ENCODE measurements at places on chromosomes 11 and 22.

- no peak for DNase-seq
Observed at GRCh38 chr11:2537896-2538724, 93.3 kb downstream of the KCNQ1 start.

DNA sequence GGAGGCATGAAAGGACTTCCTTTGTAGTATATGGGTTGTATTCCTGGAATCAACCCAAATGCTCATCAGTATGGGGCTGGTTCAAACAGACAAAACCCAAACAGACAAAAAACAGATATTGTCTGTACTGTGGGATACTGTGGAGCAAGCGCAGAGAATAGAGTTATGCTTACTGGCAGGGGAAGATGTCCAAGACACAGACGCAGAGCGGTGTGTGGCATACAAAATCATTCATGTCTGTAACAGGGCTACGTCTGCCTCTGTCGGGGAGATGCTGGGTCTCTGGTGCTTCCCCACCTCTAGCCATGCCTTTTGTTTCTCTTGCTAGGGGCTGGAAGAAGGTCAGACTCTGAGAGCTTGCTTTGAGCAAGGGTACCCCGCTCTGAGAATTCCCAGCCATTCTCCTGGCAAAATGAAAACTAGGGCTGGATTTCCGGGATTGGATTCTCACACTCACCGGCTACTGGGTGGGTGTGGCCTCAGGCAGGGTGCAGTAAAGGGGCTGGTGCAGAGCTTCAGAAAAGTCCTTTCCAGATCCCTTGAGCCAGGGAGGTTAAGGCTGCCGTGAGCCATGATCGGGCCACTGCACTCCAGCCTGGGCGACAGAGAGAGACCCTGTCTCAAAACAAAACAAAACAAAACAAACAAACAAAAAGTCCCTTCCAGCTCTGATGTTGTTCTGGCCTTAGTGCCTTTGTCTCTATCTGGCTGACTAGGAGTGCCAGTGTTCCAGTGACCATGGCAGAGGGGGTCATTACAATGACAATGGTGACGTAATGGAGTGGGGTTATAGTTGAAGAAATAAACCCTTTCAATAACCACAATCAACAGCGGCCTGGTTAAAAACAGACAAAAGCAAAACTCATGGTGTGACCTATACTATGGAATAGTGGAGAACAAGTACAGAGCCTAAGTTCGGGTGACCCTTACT is 2.9 kb upstream of the ABCC8 start:
- DNase-seq, result no peak

DNA sequence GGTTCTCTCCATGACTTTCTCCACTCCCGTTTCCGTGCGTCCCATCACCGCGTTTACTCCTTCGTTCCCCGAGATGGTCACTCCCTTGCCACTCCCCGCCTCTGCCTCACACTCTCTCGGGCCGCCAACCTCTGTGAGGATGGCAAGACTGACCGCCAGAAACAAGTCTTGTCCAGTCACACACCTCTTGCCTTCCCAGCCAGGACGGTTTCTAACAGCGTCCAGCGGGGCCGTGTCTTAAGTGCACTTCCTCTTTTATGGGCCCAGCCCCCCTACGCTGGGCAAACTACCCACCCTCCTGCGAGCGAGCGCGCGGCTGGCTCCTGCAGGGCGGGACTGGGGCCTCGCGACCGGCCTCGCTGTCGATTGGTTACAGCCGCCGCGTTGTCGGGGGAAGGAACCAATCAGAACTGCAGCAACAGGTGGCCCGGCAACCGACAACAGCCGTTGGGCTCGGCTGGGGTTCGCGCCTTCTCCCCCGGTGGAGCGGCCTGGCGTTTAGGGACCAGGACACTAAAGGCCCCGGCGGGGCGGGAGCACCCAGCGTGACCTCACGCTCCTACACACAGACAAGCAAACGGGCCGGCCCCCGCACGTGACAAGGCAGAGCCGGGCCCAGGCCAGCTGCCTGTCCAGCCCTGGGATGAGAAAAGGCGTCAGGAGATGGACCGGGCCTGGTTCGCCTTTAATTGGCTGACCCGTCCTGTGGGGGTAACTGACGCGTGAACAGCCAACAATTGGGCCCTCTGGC is 522 bp upstream of the UCP2 start:
- DNase-seq, result peak; percentile 96

DNA sequence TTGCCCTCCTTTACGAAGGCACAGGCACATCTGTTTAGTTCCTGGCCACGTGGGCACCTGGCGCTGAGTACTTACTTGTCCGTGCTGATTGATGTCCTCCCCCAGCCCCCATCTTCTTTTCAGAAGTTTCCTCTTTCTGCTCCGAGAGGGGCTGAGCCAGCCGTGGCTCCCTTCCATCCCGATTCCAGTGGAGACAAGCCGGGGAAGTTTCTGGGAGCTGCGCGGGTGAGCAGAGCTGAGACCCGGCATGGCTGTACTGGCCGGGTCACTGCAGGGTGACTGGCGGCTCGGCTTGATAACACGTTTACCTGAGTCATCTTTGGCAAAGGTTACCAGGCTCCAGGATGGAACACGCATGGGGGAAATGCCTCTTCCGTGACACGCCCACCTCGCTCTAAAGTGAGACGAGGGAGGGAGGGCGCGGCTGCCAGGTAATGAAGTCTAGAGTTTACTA is 45.4 kb upstream of the ATXN10 start:
- DNase-seq, result no peak

GRCh38 chr11:128251140-128251539 is 336.2 kb downstream of the ETS1 start:
- no peak for DNase-seq

DNA sequence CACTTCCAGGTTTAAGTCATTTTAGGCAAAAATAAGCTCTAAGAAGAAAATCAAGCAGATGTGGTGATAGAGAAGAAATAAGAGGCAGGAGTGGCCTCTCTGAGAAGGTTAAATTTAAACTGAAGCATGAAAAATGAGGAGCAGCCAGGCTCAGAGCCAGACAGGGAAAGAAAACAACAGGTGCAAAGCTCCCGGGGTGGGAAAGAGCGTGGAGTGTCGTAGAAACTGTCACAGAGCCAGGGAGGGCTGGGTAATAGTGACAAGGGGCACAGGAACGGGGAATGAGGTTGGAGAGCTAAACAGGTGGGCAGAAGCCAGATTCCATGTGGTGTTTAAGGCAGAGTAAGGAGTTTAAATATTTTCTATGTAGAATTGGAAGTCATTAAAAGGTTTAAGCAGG is 132.1 kb upstream of the BLID start:
- DNase-seq, result no peak

GRCh38 chr11:125872138-125872491 is 15.4 kb upstream of the HYLS1 start:
- no peak for DNase-seq

DNA sequence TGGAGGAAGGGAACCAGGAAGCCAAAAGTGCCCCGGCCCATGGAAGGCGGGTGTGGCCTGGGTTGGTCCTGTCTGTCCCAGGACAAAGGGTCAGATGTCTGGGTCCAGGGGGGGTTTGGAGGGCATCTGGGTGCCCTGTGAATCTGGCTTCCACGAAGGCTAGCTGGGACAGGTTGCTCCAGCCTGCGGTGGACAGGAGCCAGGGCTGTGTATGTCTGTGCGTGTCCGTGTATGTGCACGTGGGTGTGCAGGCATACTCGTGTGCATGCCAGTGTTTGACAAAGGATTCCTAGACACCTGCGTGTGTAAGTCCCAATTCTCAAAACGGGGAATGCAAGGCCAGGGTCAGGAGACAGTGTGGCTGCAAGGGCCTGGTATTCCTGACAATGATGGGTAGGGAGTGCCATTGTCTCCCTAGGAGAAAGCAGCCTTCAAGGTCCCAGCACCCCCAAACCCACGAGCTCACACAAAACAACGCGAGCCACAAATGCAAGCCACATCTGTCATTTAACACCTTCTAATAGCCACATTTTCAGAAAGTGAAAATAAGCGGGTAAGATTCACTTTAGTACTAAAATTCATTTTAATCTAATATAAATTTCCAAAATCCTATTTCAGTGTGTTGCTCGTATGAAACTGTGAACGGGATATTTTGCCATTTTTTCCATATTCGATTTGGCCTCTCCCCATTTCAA is 78.4 kb upstream of the WNT7B start:
- DNase-seq, result no peak

GRCh38 chr22:38608992-38609750 is 39.2 kb upstream of the DMC1 start:
- DNase-seq, result no peak

DNA sequence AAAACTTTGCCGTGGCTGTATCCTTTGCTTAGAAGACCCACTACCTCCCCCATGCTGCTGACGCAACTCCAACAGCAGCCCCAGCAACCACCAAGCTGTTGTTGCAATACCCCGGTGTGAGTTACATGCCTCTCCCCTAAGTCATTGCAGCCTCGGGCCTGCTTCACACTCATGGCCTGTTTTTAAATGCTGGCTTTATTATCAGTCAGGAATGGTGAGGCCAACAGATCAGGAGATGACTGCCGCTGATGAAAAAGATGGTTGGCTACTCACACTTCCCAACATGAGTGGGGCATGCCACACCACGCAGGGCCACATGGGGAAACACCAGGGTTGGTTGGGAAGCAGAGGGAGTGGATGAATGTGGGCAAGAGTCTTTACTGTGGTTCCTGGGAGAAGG is 171.5 kb upstream of the SYT13 start:
- DNase-seq, result no peak

GRCh38 chr22:30348809-30349208 is 7.9 kb downstream of the SF3A1 start:
- no peak for DNase-seq

DNA sequence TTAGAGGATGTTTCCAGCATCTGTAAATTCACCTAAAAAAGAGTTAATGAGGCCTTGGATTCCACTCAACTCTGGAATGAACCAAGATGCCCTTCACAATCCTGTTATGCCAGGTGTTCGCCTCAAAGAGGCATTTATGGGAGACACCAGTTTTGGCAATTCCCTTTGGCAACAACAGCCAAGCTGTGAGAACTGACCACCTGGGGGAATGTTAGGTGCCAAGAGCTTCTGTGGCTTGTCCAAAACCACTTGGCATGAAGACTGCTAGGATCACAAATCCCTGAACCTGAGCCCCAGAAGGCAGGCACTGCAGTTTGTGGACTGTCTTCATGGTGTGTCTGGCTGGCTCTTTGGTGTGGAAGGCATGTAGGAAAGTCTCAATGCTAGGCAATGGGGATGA is 164.4 kb upstream of the BDNF start:
- DNase-seq, result no peak

- DNase-seq, result no peak
Observed at GRCh38 chr11:102840018-102840417, 3.4 kb downstream of the MMP3 start.

- no peak for DNase-seq
Observed at GRCh38 chr11:26550022-26550421, 22.0 kb downstream of the MUC15 start.

DNA sequence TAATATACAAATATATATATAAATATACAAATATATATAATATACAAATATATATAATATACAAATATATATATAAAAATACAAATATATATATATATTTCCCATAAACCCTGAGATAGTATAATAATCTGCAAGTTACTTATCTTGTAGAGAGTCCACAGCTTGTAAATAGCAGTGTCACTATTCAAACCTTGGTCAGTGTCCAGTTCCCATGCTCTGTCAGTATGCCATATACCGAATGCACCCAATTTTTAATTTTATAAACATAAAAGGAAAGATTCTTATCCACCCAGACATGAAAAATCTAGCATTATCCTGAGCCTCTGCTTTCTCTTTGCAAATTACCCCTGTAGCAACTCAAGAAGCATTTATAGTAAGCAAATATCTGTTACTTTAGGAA is 21.6 kb upstream of the CTSC start:
- no peak for DNase-seq

- DNase-seq, result peak; percentile 74
Observed at GRCh38 chr22:22955866-22956535, 68.4 kb downstream of the IGLL5 start.

Data from CD4-positive, alpha-beta T cell treated with Interleukin-1 beta for 1 hour (primary cell).